ENCODE measurements at places on chromosomes 1 and 21.

- DNase-seq: no peak
These were observed 23.8 kb downstream of the DENND2D start for GRCh38 chr1:111176678-111177077.

DNA sequence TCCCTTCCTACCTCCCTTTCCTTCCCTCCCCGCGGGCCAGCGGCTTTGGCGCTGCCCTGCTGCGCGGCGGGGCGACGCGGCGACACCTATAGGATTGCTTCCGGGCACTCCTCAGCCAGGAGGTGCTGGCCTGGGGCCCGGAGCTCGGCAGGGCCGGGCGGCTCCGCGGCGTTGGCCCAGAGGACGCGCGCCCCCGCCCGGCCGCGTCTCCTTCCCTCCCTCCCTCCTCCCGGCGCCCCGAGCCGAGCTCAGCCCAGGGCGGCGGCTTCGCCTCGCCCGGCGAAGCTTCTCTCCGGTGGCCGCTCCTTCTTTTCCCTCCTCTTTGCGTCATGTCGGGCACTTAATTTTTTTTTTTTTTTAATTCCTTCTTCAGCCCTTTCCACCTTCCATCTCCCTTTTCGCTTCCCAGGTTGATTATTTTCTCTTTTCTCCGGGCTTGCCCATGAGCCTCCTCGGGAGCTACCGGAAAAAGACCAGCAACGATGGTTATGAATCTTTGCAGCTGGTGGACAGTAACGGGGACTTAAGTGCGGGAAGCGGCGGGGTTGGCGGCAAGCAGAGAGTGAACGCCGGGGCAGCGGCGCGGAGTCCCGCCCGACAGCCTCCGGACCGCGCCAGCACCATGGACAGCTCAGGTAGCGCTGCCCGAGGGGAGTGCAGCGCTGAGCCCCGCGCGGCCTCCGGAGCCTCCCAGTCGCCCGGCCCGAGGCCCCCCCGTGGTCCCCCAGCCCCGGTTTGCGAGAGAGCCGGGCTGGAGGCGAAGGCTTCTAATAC lies at the start of gene DNAJC6:
TSS of gene DNAJC6 (plus strand) at position 240 of the 774 bp plus-strand sequence. CDS start at position 443, 203 bp downstream.
- peak; percentile 45 for DNase-seq

DNA sequence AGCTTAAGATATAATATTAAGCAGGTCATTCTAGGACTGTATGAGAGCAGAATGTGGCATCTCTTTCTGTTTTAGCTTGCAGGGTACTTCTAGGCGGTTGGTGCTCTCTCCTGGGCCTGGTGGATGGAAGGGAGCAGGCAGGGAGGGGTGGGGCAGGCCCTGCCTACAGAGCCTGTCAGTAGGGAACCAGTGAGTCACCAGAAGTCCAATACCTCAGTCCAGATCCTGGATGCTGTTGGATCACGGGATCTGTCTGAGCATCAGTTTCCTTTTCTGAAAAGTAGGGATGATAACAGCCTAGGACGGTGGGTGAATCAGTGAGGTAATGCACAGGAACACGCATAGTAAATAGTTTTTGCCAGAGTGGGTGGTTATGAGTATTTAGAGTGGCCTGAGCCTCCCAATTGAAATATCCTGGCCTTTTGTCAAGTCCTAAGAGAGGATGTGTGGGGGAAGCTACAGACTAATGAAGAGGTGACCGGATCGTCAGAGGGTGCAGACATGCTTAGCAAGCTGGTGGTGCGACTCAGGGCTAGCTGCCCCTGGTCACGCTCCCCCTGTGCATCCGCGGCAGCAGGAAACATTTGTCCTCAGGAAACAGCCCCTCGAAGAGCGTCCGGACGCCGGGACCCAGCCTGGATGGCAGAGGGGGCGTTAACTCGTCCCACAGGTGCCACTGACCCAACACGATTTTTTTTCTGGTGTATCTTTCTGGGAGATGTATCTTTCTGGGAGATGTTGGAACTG lies 23.9 kb downstream of the NAV1 start:
- DNase-seq: no peak

GRCh38 chr1:26126321-26127084 lies 14.9 kb downstream of the PDIK1L start:
- DNase-seq: peak; percentile 93

GRCh38 chr1:3736131-3736561 lies 16.1 kb upstream of the CCDC27 start:
- no peak for DNase-seq

DNA sequence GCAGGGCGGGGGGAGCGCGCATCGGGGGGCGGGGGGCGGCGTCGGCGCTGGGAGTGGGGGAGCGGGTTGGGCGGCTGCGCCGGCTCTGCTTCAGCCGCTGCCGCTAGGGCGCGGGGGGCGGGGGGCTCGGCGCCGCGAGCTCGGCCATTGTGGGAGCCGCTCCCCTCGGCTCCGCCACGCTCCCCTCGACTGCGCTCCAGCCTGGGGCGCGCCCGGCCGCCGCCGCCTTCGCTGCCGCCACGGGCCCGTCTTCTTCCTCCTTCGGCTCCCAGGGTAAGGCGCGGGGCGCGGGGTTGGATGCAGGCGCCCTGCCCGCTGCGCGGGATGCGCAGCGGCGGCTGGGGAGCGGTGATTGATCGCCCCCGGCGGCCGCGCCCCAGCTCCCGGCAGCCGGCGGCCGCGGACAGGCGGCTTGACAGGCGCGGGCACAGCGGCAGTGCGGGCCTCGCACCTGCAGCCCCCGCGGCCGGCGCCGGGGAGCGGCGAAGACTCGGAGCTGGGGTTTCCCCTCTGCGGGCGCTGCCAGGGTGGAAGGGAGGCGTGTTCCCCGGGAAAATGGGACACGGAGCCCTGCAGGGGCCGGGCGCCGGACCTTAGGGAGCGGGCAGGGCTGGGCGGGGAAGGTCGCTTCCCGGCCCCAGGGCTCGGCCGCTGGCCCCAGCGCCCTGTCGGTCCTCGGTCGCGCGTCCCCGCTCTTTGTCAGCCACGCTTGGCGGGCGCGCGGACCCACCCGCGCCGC lies 55.3 kb downstream of the NDUFS5 start:
- peak; percentile 14 for DNase-seq

DNA sequence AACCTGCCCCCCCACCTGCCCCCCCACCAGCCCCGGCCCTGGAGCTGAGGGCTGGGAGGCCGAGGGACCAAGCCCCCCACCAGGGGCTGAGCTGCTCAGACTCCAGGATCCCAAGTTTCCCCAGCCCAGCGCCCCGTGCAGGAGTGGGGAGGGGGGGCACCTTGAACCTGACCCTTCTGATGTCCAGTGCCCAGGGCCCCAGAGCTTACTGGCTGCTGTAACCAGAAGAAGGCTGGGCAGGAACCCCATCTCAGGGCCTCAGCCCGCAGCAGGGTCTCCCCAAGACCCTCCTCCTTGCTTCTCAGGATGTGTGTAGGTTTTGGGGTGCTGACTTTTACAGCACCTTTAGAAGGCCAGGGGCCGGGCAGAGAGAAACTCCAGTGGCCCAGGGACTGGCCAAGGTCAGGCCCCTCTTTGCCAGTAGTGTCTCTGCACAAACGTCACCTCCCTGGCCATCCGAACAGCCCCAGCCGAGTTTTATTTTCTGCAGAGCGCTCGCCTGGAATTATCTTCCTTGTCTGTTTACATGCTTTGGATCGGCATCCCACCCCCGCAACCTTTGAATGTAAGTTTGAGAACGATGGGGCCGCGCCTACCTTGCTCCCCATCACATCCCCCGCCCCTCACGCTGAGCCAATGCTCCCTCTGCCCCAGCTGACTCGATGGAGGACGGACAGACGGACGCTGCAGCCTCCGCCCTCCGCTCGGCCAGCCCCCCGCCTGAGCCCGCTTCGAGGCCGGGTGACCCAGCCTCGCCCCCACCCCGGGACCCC lies 70.1 kb upstream of the CASZ1 start:
- no peak for DNase-seq

GRCh38 chr1:88247666-88248065 lies 436.4 kb upstream of the PKN2 start:
- no peak for DNase-seq

GRCh38 chr1:231950331-231951128 lies 323.9 kb downstream of the DISC1 start:
- no peak for DNase-seq

- no peak for DNase-seq
These were observed 174.7 kb downstream of the HHIPL2 start for GRCh38 chr1:222373216-222373615.

DNA sequence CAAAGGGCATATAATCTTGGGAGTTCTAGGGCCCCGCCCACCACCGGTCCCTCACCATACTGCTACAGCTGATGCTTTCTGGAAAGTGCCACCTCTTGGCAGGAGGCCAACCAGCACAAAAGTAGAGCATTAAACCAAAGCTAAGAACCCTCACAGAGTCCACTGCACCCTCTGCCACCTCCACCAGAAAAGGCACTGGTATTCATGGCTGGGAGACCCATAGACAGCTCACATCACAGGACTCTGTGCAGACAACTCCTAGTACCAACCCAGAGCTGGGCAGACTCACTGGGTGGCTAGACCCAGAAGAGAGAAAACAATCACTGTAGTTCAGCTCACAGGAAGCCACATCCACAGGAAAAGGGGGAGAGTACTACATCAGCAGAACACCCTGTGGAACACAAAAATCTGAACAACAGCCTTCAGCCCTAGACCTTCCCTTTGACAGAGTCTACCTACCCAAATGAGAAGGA lies 10.8 kb downstream of the THEM4 start:
- peak; percentile 68 for DNase-seq

DNA sequence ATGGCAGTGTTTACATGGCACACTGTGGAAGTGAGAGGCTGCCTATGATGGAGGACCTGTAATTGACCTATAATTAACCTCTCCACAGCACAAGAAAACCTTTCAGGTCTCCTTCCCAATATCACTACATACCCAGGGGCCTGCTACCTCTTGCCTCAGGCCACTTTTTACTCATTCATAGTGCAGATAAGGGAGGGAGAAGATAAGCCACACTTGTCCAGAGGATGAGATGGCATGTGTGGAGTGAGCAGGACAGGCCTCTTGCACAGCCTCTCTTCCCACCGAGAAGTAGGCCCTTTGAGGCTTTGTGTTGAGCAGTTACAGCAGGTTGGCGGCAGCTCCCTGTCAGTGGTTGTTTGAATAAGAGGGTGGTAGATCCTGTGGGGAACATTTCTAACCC lies 31.1 kb upstream of the IKBKE start:
- DNase-seq: no peak

- DNase-seq: no peak
These were observed 22.9 kb downstream of the DSTYK start for GRCh38 chr1:205188596-205188995.

DNA sequence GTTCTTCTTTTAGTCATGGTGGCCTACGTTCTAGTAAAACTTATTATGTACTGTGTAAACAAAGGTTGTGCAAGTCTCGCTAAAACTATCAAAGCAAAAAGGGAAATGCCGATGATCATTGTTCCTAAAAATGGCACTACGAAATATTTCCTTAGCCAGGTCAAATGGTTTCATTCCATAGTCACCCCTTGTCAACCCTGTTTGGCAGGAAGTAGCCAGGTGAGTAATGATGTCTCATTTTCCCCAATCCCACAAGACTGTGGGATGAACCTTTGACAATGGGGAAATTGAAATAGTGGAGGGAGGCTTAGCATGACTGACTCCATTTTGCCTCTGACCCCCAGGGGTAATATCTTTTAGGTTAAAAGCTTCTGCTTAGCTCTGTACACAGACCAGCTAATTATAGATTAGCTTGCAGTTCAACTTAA lies 5.6 kb upstream of the REN start:
- DNase-seq: no peak

DNA sequence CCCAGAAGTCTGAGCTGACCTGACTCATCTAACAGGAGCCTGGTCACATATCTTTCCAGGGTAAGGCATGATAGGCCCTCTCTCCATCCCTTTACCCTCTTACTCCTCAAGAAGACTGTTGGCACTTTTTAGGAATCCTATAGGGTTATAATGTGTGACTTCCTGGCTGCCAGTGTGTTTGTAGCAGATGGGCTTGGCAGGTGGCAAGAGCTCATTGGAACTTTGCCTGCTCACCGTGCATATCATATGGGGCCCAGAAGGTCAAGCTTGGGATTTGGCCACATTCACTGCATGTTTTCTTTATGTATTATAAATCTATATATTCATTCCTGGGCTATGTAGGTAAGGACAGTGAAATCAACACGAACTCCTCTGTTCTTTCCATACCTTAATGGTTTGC lies 5.2 kb downstream of the KAZN start:
- DNase-seq: no peak

GRCh38 chr21:33899199-33899598 lies 16.4 kb downstream of the ATP5PO start:
- no peak for DNase-seq

DNA sequence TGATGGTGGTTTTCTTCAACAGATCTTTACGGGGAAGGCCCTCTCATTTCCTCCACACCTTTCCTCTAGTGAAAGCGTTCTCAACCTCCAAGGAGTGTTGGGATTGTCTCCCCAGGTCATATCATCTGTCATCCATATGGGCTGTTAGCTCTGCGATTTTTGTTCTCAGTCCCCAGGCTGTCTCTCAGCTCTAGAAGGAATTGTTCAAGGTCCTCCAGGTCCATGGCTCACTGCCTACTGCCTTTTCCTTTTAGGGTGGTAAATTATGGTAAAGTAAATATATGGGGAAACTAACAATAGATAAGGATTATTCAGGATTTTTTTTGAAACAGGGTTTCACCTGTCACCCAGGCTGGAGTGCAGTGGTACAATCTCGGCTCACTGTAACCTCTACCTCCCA lies 37.6 kb downstream of the ELF3 start:
- no peak for DNase-seq

- DNase-seq: no peak
These were observed 58.1 kb downstream of the PTP4A2 start for GRCh38 chr1:31879981-31880608.

GRCh38 chr1:174398246-174398645 lies 49.5 kb upstream of the GPR52 start:
- DNase-seq: no peak

- peak; percentile 31 for DNase-seq
These were observed 39.9 kb downstream of the F5 start for GRCh38 chr1:169546087-169546995.

DNA sequence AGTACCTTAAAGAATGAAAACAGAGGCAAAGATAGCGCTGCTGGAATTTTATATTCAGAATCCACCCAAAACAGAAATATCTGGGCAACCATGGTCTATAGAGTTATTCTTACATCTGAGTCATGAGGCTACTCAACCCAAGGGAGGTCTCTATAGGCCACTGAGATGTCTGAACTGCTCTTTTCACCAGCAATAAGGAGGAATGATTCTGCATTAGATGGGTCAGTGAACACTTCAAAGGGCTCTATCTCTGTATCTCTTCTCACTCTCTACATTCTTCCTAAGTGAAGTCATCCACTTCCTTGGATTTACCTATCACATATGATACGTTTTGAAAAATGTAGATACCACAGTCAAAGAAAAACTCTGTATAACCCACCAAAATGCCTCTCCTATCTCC lies 90.2 kb upstream of the NGF start:
- DNase-seq: no peak

Data from CD4-positive, alpha-beta T cell (primary cell).